BE2C (cell line): ENCODE measurements at places on chromosomes 16 and 17.

DNA sequence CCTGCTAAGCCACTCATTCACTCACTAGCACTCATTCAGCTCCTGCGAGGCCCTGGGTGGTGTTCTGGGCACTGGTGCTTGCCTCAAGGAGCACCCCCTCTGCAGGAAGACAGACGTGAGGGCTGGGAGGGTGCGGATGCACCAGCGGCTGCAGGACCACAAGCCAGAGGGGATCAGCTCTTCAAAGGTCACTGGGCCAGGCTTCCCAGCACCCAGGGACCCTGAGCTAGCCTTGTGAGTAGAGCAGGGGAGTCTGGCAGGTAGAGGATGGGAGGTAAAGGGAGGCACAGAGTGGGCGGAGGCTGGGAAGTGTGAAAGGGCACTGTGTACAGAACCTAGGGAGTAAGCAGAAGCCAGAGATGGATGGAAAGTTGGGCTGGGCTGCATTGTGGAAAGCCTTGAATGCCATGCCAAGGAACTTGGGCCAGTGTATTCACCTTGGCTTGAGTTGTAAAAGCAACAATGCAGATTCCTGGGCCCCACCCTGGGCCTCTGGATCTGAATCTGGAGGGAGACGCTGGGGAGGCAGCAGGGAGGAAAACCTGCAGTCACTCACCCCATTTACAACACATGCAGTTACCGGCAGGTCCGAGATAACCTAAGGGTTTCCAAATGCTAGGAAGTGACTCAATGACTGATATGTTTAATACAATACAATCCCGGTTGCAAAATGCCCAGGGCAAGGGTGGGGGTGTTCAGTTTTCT, 1.7 kb downstream of the IL4R start:
- DNase-seq, result no peak

DNA sequence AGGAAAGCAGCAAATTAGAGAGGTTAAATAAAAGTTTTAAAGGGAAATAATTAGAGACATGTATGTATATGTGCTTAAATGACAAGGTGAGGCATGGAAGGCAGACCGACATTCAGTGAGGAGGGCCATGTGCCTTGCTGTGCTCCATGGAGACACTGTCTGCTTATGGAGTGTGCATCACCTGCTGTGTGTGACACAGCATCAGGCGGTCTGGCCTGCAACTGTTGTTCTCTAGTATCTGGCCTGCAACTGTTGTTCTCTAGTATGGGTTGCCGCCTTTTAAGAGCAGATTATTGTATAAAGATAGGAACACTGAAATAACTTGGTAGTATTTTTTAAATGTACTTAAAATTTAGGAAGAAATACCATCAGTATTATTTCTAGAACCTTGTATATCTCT, 225.1 kb downstream of the LGALS9B start:
- no peak for DNase-seq

- DNase-seq, result no peak
Observed at GRCh38 chr16:3328643-3329042, 23.3 kb downstream of the ZNF75A start.

- peak; percentile 60 for DNase-seq
Observed at GRCh38 chr17:42428141-42428944, 5.3 kb upstream of the CAVIN1 start.

- no peak for DNase-seq
Observed at GRCh38 chr16:65572156-65572555, 450.3 kb upstream of the CDH11 start.
